Endothelial cell of umbilical vein (primary cell): ENCODE measurements at places on chromosomes 1 and 21. TPM values are rescaled to one million over a fixed set of nuclear protein-coding genes. Genes with fewer than 3 reads are reported as not detected.

SHISAL2A gene
- not detected in 2 replicates for total RNA-seq

SRSF4 gene
- total RNA-seq: 92.9 and 108 TPM in 2 replicates

ESPN gene
- 0.71 and 2.2 TPM in 2 replicates for total RNA-seq

RNF115 gene
- total RNA-seq: 17.3 and 20.5 TPM in 2 replicates

EXTL1 gene
- not detected in 2 replicates for total RNA-seq

NFASC gene
- total RNA-seq: not detected in 2 replicates
